Right atrium auricular region (tissue), 2 donors: ENCODE measurements at places on chromosomes 3 and 15. TPM values are rescaled to one million over a fixed set of nuclear protein-coding genes. Genes with fewer than 3 reads are reported as not detected.

Gene COLQ
- total RNA-seq = 24.3 TPM

Gene CLCN2
- total RNA-seq = 1.3 TPM

DNA sequence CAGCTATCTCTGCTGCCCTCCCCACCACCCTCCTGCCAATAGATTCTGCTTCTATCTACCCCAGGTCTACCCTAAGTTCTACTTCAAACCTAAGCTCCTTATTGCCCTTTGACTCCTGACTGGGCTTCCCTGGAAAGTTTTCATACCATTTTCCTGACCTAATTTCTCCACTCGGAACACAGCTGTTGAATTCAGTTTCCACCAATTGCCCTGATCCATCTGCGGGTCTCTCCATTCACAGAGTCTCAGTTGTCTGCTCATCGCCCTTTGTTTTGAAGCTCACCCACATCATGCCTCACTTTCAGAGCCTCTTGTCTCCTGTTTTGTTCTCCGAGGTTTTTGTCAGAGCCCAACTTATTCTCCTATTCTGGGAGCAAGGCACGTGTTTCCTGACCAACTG, 56.8 kb upstream of the ABI3BP start:
- H3K27me3 ChIP-seq = no peaks in the 10 kb centered on the region
- no peak overlapping the region for H3K27ac ChIP-seq
- no peaks in the 10 kb centered on the region for H3K4me1 ChIP-seq
- no peaks in the 10 kb centered on the region for H3K36me3 ChIP-seq
- DNase-seq = no peak

Gene FOXB1
- total RNA-seq = not detected

DNA sequence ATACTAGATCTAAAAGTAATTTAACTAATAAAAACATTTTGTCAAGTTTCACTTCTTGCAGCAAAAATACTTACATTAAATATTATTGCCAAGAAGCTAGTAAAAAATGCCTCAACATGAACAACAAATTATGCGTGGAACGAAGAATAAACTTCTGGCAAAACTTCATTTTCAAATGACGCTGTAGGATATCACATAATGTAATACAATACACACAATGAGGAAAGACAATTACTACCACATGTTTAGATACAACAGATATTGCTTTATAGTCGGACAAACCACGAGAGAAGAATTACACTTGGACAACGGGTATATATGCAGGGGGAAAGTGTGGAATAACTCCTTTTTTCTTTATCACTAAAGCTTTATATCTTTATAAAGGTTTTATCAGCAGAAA, 21.6 kb downstream of the P3H2 start:
- DNase-seq = no peak
- H3K4me1 ChIP-seq = peaks cover 5% of the 10 kb centered on the region
- no peak overlapping the region for H3K4me3 ChIP-seq
- H3K27me3 ChIP-seq = no peaks in the 10 kb centered on the region

Gene CYP11A1
- 1.0 TPM for total RNA-seq

GRCh38 chr15:44633603-44634002, 29.9 kb downstream of the SPG11 start:
- no peak overlapping the region for H3K4me3 ChIP-seq
- no peak overlapping the region for H3K27ac ChIP-seq
- no peak for DNase-seq
- peaks cover 78% of the 10 kb centered on the region for H3K36me3 ChIP-seq
- H3K4me1 ChIP-seq = no peaks in the 10 kb centered on the region

Gene MESP1
- 2.4 TPM for total RNA-seq

DNA sequence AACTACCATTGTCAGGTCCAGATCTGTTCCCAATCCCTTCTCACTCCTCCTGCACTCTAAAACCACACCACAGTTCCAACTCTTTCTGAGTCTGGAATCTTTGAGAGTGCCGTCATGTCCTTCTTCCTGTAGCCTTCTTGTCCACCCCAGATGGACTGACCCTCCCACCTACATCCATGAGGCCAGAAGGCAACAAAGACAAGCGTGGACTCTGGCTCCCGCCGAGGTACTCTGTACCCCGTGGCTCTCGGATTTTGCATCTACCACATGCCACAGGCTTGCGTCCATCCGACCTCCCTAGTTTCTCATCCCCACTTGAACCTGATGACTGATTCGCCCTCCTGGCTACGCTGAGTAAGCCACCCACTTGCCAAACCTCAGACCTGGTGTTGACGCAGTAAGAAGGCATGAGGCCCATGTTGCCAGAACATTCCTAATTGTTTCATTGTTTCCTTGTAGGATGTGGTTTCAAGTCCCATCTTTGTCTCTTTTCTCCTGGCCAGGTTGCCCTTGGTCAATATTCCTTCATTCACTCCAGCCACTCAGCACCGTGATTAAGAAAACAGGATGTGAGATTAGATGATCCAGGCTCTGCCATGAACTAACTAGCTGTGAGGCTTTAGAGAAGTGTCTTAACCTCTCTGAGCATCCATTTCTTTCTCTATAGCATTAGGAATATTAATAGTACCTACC, 1.1 kb upstream of the ZBTB38 start:
- DNase-seq = no peak
- no peaks in the 10 kb centered on the region for H3K36me3 ChIP-seq
- peaks cover 41% of the 10 kb centered on the region for H3K4me1 ChIP-seq

Gene LDHAL6B
- not detected for total RNA-seq

Gene IL16
- 12.1 TPM for total RNA-seq

Gene CCDC80
- 94.4 TPM for total RNA-seq

- H3K27ac ChIP-seq = peak overlapping the region; percentile 96
- H3K4me1 ChIP-seq = peaks cover 58% of the 10 kb centered on the region
- no peak for DNase-seq
- H3K27me3 ChIP-seq = no peaks in the 10 kb centered on the region
These were observed 15.1 kb downstream of the HEMK1 start for GRCh38 chr3:50584391-50584790.

Gene LXN
- 7.3 TPM for total RNA-seq

Gene CLDN16
- total RNA-seq = not detected

- no peak overlapping the region for H3K4me3 ChIP-seq
- no peaks in the 10 kb centered on the region for H3K4me1 ChIP-seq
- no peak for DNase-seq
- no peaks in the 10 kb centered on the region for H3K36me3 ChIP-seq
- H3K27ac ChIP-seq = no peak overlapping the region
- H3K27me3 ChIP-seq = no peaks in the 10 kb centered on the region
These were observed 364.4 kb downstream of the MECOM start for GRCh38 chr3:169299129-169299528.

DNA sequence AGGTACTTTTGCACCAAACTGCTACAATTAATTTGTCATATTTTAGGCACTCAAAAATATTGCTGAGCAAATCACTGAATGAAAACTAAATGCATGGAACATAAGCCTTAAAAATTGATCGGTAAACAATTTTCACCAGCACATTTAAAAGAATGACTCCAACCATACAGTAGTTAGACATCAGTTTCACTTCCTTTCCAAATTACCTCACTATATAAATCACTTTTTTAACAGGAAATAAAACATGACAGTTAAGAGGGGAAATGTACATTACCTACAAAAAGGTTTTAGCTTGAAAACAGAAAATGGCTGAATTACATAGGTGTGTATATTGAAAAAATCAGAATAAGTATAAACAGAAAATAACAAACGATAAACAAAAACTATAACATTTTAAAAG, 108.4 kb downstream of the SERPINI1 start:
- H3K4me3 ChIP-seq = no peak overlapping the region
- H3K27ac ChIP-seq = no peak overlapping the region
- H3K36me3 ChIP-seq = no peaks in the 10 kb centered on the region
- no peaks in the 10 kb centered on the region for H3K4me1 ChIP-seq
- no peaks in the 10 kb centered on the region for H3K27me3 ChIP-seq

Gene GLDN
- total RNA-seq = 1.9 TPM

Gene CCR3
- not detected for total RNA-seq

- no peaks in the 10 kb centered on the region for H3K4me1 ChIP-seq
- H3K36me3 ChIP-seq = no peaks in the 10 kb centered on the region
- H3K4me3 ChIP-seq = no peak overlapping the region
- no peak for DNase-seq
These were observed 418.6 kb upstream of the ONECUT1 start for GRCh38 chr15:53208751-53209150.

GRCh38 chr3:105174017-105174615, 192.6 kb upstream of the ALCAM start:
- H3K36me3 ChIP-seq = no peaks in the 10 kb centered on the region
- H3K4me1 ChIP-seq = no peaks in the 10 kb centered on the region
- no peaks in the 10 kb centered on the region for H3K27me3 ChIP-seq
- no peak for DNase-seq
- no peak overlapping the region for H3K4me3 ChIP-seq
- no peak overlapping the region for H3K27ac ChIP-seq

DNA sequence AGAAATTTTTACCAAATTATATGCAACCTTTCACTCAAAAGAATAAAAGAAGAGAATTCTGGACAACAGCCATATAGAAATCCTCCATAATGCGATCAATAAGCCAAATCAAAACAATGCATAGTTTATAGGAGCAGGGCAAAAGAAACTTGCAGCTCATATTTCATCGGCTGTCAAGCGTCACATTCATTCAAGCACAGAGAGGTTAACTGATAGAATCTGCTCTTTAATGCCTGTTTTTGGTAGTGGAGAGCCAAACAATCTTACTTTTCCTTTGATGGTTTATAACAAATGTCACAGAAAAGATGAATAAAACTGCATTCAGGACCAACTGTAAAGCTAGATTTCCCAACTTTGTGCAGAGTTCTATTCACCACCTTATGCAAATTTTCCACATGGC, 35.4 kb downstream of the PRTG start:
- no peaks in the 10 kb centered on the region for H3K27me3 ChIP-seq
- H3K36me3 ChIP-seq = no peaks in the 10 kb centered on the region
- no peak overlapping the region for H3K27ac ChIP-seq
- no peak for DNase-seq

- H3K27me3 ChIP-seq = no peaks in the 10 kb centered on the region
- DNase-seq = no peak
- H3K4me3 ChIP-seq = no peak overlapping the region
- H3K27ac ChIP-seq = no peak overlapping the region
- H3K36me3 ChIP-seq = peaks cover 30% of the 10 kb centered on the region
- no peaks in the 10 kb centered on the region for H3K4me1 ChIP-seq
These were observed 18.3 kb downstream of the ABHD5 start for GRCh38 chr3:43709022-43709421.

DNA sequence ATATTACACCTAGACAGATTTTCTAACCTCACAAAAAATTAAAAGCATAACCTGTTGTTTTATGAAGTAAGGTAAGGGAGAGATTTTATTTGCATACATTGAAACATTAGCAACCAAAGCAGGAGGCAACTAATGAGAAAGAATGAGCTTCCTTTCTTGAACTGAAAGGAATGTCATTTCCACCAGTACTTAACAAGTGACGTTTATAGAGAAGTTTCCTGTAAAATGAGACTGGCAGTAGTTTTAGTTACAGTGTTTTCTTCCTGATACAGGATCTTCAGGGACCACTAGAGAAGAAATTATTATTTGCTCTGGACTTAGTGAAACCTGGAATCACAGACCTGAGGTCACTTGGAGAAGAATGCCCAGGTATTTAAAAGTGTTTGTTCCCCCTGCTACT, 27.4 kb upstream of the FRMD5 start:
- H3K27ac ChIP-seq = no peak overlapping the region
- no peaks in the 10 kb centered on the region for H3K27me3 ChIP-seq
- H3K4me1 ChIP-seq = no peaks in the 10 kb centered on the region
- no peak overlapping the region for H3K4me3 ChIP-seq

Gene P2RY12
- 1.4 TPM for total RNA-seq

DNA sequence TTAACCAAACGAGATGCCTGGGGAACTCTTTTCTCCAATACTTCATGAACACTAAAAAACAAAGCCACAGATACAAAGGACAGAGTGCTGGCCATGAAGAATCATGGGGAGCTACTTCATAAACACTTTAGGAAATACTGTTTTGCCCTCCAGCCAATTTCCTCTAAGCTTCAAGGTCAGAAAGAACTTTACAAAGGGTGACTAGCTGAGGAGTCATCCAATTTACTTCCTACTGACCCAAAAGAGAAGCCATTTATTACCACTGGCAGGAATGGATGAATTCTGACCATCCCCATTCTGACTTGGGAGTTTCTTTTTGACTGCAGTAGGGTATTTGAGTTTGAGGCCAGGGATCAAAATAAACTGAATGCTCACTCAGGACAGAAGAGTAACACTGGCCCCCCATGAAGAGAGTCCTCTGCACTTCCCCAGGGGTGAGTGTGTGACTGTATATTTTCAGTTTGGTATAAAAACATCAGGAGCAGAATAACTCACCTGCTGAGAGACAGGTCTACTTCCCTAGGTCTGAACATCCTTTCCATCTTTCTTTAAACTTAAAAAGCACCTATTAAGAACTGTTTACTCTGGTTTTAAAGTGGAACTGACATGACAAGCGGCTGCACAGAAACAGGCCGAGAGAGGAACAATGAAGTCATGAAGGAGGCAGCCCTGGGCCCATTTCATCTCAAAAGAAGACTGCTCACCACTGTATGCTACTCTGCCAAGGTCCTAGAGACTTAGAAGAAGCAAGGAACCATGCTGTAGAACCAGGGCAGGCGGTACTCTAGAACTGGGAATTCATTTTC, 203.6 kb downstream of the TNIK start:
- H3K4me3 ChIP-seq = no peak overlapping the region
- H3K27ac ChIP-seq = peak overlapping the region; percentile 75
- H3K36me3 ChIP-seq = no peaks in the 10 kb centered on the region
- no peaks in the 10 kb centered on the region for H3K4me1 ChIP-seq

- no peak overlapping the region for H3K27ac ChIP-seq
- H3K4me3 ChIP-seq = no peak overlapping the region
- no peak for DNase-seq
- no peaks in the 10 kb centered on the region for H3K36me3 ChIP-seq
- no peaks in the 10 kb centered on the region for H3K4me1 ChIP-seq
These were observed 207.2 kb downstream of the ZBTB20 start for GRCh38 chr3:114939920-114940319.

Gene LRRIQ4
- total RNA-seq = 0.43 TPM

DNA sequence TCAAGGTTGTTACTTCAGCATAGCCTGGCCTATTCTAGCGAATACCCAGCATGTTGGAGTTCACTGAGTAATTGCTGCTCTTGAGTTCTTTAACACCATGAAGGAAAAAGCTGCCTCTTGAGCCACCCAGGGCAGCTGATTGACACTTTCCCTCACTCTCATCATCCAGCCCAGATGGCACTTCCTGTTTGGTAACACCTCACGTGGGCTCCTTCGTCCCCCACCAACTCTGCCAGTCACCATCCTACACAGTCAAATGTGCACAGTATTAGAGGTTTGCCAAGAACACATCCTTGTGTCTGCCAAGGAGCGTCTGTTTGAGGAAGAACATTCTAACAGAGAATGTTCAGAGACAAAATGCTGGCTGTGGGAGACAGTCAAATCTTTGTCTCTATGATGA, 266.3 kb downstream of the RPLP1 start:
- no peaks in the 10 kb centered on the region for H3K27me3 ChIP-seq
- H3K27ac ChIP-seq = no peak overlapping the region
- no peak for DNase-seq
- no peak overlapping the region for H3K4me3 ChIP-seq

DNA sequence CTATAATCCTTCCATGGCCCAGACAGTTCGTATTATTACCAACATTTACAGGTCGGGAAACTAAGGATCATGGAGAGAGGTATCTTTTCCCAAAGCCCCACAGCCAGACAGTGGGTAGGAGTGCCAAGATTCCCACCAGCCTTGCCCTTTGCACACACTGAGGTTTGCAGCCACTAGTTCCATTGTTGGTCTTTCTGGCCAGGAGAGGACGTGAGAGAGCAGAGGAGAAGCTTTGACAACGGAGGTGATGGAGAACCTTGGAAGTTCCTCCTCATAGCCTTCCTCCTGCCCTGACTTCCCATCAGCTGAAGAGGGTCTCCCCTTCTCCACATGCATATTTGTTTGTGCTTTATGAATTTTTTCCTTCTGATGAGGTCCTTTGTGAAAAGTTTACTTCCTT, 50.5 kb upstream of the PLCL2 start:
- peak overlapping the region; percentile 83 for H3K27ac ChIP-seq
- H3K4me1 ChIP-seq = no peaks in the 10 kb centered on the region
- DNase-seq = no peak
- no peak overlapping the region for H3K4me3 ChIP-seq
- H3K27me3 ChIP-seq = no peaks in the 10 kb centered on the region
- H3K36me3 ChIP-seq = no peaks in the 10 kb centered on the region
